Stimulated activated CD4-positive, alpha-beta T cell treated with anti-CD3 and anti-CD28 coated beads, TNF-alpha, amount 100 ng/mL, for 48 hours (primary cell): ENCODE measurements at places on chromosomes 12 and 14.

- DNase-seq, result no peak
Measured at GRCh38 chr12:85280165-85280983, at the start of gene ALX1. ALX1 (plus strand) TSS chr12:85280220; CDS start chr12:85280262, 42 bp downstream.

DNA sequence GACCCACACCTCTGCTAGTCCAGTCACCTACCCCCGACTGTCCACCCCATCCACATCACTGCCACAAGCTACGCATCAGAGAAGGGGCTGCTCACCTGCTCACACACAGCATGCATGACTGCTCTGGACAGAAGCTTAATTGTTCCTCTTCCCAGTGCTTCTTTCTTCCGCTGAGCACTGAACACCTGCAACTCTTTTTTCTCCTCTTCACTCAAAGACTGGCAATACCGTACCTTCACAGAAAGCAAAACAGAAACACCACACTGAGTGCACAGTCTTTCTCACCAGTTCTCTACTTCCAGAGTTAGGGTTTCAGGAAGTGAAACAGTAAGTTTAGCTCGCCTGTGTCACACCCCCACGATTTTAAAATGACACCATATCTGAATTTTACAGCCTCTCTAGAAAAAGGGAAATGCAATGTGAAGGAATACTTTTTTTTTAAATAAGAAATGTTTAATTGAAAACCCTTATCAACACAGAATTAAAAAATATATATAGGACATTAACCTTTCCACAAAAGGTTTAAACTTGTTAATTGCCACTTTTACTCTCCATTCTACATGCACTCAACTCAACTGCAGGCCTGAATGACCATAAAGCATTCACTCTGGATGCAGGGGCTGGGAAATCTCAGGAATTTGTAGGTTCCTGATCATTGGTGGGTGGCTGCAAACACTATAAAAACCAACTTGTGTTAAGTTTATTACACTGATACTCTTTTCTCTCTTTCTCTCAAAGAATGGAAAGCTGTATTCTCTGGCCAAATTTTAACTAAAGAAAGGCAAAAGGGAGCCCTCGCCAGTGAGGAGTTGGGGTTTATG lies 120.0 kb downstream of the PRICKLE1 start:
- DNase-seq, result no peak

- DNase-seq, result peak; percentile 76
Measured at GRCh38 chr12:15789220-15790171, at the start of gene EPS8. EPS8 (minus strand) TSS chr12:15789388; CDS start chr12:15682951, 106,437 bp downstream.

GRCh38 chr12:120879102-120879501 lies 25.1 kb downstream of the SPPL3 start:
- no peak for DNase-seq

- DNase-seq, result peak; percentile 17
Measured at GRCh38 chr12:56839915-56840325, 76.8 kb downstream of the HSD17B6 start.

DNA sequence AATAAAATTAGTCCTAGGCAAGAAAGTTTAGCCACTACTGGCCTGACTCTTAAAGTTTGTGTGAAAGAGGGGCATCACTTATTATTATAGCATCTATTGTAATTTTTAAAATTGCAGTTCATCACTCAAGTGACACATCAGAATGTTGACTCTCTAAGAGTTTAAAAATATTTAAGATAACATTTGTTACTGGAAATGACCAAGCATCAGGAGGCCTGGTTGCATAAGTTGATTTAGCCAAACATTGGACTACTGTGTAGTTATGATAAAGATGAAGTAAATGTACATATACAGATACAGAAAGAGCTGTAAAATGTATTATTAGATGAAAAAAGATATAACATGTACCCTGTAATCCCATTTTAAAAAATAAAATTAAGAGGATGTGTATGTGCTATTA lies 47.5 kb downstream of the SCFD1 start:
- DNase-seq, result no peak

DNA sequence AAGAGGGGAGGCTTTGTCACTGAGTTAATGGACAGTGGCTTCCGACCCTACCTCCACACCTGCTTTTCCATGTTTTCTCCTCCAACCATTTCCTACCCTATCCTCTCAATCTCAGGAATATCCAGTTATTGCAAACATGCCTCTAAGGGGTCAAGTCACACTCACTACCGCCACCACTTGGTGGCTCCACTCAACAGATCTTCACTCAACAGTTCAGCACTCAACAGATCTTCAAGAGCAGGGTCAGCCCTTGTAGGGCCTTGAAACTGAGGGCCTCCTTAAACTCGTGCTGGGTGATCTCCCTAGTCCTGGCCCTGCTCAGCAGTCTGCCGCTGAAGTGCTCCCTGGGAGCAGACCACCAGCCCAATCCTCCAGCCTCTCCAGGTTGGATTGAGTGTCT lies 14.2 kb downstream of the ZNF641 start:
- DNase-seq, result no peak

- no peak for DNase-seq
Measured at GRCh38 chr12:122847516-122847836, 12.2 kb downstream of the HIP1R start.

DNA sequence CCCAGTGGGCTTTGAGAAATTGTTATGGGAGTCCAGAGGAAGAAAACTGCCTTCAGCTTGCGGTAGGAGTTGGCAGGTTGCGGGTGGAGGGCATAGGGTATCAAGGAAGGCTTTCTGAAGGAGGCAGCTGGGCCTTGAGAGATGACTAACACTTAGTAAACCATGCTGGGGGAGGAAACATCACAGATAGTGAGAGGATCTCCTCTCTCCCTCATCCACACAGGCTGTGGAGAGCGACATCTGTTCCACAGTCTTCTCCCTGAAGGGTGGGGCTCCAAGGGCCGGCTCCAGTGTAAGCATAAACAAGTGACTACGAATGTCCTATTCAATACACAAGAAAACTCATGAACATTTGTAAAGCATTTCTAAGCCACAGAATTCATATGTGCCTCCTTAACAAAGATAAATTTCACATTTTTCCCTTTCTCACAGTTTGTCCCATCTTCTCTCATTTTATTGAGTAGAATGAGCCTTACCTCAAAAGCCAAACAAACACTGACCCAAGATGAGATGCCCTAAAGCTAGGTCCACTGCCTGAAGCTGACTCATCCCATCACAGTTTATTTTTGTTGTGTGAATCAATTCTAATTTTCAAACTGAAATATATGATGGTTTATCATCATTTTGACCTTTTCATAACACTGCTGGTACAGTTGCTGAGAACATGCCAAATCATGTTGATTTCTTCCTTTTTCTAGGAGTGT lies 227.9 kb downstream of the SLC25A21 start:
- no peak for DNase-seq

DNA sequence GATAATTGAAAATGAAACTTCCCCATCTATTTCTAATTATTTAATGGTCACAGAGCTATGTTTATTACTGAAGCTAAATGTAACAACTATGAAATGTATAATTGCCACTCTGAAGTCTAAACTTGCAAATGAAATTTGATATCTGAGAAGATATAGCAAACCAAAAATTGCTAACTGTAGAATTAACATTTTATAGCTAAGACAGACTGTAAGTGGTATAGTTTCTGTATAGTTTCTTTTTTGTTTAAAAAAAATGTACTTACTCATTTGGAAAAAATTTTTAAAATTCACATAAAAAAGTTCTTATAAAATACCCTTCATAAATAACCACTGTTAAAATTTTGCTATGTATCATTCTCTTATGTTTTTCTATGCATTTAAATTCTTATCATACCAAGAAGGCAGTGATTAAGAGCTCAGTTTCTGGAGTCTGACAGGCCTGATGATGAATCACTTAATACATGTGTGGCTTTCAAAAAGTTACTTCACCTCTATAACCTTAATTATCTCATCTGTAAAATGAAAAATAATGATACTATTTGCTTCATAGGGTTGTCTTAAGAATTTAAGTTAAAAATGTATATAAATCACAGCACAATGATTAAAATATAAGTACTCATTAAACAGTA lies 214.7 kb upstream of the GARIN2 start:
- DNase-seq, result no peak

DNA sequence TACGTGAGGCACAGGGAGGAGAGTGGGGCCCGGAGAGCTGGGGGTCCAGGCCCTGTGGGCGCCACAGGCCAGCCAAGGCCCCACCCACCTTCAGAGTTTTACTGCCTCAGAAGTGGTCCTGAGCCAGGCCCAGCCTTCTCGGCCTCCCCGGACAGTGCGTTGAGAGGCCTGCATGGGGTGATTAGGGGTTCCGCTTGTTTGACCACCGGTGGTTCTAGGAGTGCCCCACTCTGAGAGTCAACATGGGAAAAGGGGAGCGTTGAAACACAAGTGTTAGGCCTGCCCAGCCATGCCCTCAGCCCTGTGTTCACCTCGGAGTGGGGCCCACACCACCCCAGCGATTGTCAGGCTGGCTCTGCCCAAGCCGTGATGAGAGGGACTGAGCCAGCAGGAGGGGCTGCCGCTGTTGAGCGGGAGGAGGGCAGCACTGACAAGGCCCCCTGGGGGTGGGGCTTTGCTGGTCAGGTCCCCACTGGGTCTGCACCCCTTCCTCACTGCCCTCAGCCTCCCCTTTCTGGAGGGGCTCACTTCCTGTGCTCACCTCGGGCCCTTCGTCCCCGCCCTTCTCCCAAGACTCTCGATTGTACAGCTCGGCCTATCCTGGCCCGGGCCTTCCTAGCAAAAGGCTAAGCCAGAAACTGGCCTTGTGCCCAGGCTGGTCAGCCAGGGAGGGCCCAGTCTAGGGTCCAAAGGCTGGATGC lies 4.8 kb downstream of the CKB start:
- DNase-seq, result no peak

- no peak for DNase-seq
Measured at GRCh38 chr14:63300854-63301253, 17.9 kb downstream of the GPHB5 start.

GRCh38 chr14:51208982-51209381 lies 31.1 kb upstream of the TMX1 start:
- DNase-seq, result no peak

GRCh38 chr12:107411792-107412535 lies 273.6 kb upstream of the PWP1 start:
- DNase-seq, result no peak
